ENCODE measurements at places on chromosomes 7 and 10. TPM values are rescaled to one million over a fixed set of nuclear protein-coding genes. Genes with fewer than 3 reads are reported as not detected.

Gene SNCG
- 13.1 TPM for polyA plus RNA-seq

Gene LRRC4
- polyA plus RNA-seq: 8.4 TPM

Gene PDK4
- polyA plus RNA-seq: 15.8 TPM

Gene FAM25C
- not detected for polyA plus RNA-seq

Gene STEAP4
- 0.11 TPM for polyA plus RNA-seq

Gene ELN
- 58.1 TPM for polyA plus RNA-seq

Gene TYSND1
- polyA plus RNA-seq: 9.1 TPM

Gene VAX1
- polyA plus RNA-seq: not detected

Gene ADRB1
- 0.07 TPM for polyA plus RNA-seq

Gene ZNF746
- 11.0 TPM for polyA plus RNA-seq

Gene GIMAP4
- 27.7 TPM for polyA plus RNA-seq

Gene SERPINE1
- 0.89 TPM for polyA plus RNA-seq

Gene NOS3
- polyA plus RNA-seq: 7.6 TPM

Gene CFAP58
- polyA plus RNA-seq: 0.47 TPM

Gene C10orf53
- not detected for polyA plus RNA-seq

Gene IDI2
- polyA plus RNA-seq: not detected

Gene MYOF
- 29.1 TPM for polyA plus RNA-seq

Gene TMEM139
- polyA plus RNA-seq: 64.3 TPM

Gene RET
- polyA plus RNA-seq: 21.6 TPM

Gene CLRN3
- polyA plus RNA-seq: 18.4 TPM

Gene CALML5
- not detected for polyA plus RNA-seq

Gene PPP1R9A
- polyA plus RNA-seq: 31.9 TPM

Gene DNAH11
- 2.2 TPM for polyA plus RNA-seq

Gene ABCF2
- 24.3 TPM for polyA plus RNA-seq

Gene PKD2L1
- polyA plus RNA-seq: 0.18 TPM

Gene INA
- 0.72 TPM for polyA plus RNA-seq

Gene OPN4
- polyA plus RNA-seq: not detected

Gene HOXA6
- polyA plus RNA-seq: 22.0 TPM

Gene FGFR2
- 106 TPM for polyA plus RNA-seq

Gene SFXN2
- polyA plus RNA-seq: 44.0 TPM

Gene SPACDR
- polyA plus RNA-seq: 0.58 TPM

Gene NPTX2
- 3.0 TPM for polyA plus RNA-seq

Gene AKR1E2
- 11.3 TPM for polyA plus RNA-seq

Gene ATP6V0E2
- polyA plus RNA-seq: 23.5 TPM

Gene DDC
- 101 TPM for polyA plus RNA-seq

Gene HTRA1
- polyA plus RNA-seq: 214 TPM

Gene FXYD4
- not detected for polyA plus RNA-seq

Gene TEX36
- not detected for polyA plus RNA-seq

Gene IL15RA
- polyA plus RNA-seq: 1.2 TPM

Gene CUTC
- 24.7 TPM for polyA plus RNA-seq

Gene SLC18A3
- not detected for polyA plus RNA-seq

Gene CNNM1
- polyA plus RNA-seq: 1.9 TPM

Gene AGMO
- 0.98 TPM for polyA plus RNA-seq

Gene ANKMY2
- 36.2 TPM for polyA plus RNA-seq

Gene UPK3B
- polyA plus RNA-seq: 0.17 TPM

Gene PHKG1
- polyA plus RNA-seq: 1.1 TPM

Gene ITGA8
- polyA plus RNA-seq: 51.0 TPM

Gene CRHR2
- polyA plus RNA-seq: not detected

Gene INSYN2A
- polyA plus RNA-seq: 3.9 TPM

Gene KCNMA1
- polyA plus RNA-seq: 3.9 TPM

Gene AUTS2
- polyA plus RNA-seq: 55.2 TPM

Gene CRCP
- polyA plus RNA-seq: 28.9 TPM

Gene SP8
- polyA plus RNA-seq: not detected

Gene DPY19L1
- polyA plus RNA-seq: 31.6 TPM

Gene EFCAB10
- polyA plus RNA-seq: 1.00 TPM

Gene FGFBP3
- polyA plus RNA-seq: 3.1 TPM

Gene CAV1
- 32.3 TPM for polyA plus RNA-seq

Gene CYP2E1
- 0.93 TPM for polyA plus RNA-seq
